ENCODE measurements at places on chromosomes 4 and X.

DNA sequence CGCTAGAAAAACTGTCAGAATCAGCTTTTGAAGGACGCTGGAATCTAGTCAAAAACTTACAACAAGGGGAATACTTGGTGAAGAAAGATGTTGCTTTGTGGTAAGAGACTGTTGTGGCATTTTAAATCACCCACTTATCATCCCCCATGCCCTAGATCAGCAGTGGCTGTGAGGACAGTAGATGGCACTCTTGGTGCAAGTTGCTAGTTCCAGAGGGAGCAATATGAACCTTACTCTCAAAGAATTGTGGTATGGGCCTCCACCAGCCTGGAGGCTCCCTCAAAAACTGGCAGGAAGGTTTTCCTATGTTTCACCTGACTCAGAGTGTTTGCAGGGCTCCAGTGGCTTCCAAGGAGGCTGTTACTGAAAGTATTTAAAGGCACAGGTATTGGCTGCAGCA lies 37.7 kb upstream of the SLC16A2 start:
- no peak for DNase-seq

GRCh38 chr4:110309675-110310074 lies 111.3 kb upstream of the ELOVL6 start:
- DNase-seq, result no peak

DNA sequence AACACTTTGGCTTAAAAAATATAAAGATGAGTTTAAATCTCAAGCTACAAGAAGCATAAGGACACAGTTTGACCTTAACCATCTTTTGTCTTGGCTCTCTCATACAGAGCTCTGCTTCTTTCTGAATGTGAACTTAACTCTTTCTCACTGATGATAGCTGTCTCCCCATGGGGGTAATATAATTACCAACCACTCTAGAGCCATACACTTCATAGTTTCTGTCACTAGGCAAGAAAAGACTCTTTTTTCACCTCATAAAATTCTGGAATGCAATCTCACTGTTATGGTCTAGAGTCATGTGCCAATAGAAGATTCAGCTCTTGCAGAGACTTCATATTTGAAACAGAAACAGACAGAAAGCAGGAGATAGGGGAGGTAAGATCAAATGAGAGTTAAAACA lies 481.7 kb upstream of the AGA start:
- no peak for DNase-seq

- DNase-seq, result no peak
These were observed 853.2 kb upstream of the INTU start for GRCh38 chr4:126779436-126780166.

- DNase-seq, result no peak
These were observed 237.0 kb downstream of the MGST2 start for GRCh38 chr4:139902321-139903320.

DNA sequence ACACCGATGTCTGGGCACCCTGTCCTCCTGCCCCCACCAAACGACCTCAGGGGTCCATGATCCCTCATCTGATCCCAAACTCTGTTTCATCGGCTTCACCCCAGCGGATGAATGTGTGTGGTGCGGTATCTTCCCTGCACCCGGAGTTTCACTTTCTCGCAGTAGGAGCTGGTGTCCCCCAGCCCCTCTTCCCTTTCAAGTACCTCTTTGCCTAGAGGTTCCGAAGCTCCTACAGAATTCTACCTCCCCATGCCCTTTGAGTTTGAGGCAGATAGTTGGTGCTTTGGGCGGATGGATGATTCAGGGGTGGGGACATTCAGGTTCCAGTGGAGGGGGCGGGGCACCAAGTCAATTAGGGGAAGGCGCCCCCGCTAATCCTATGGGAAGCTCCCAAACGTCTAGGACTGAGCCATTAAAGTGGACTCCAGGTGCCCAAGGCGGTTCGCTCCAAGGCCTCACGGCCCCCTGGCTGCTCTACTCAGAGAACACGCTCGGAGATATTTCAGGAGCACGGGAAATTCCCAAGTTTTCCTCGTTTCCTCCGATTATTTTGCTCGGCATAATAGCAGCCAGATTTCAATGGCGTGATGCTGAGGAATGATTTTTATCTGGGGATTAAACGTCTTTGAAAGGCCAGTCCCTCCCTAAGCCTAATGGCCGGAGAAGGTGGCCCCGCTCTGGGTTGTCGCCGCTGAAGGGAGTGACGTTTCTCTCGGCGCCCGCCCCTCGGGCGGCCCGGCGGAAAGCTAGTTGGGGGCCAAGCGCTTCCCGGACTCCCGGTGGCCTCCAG lies 1.3 kb downstream of the MSX1 start:
- DNase-seq, result no peak

DNA sequence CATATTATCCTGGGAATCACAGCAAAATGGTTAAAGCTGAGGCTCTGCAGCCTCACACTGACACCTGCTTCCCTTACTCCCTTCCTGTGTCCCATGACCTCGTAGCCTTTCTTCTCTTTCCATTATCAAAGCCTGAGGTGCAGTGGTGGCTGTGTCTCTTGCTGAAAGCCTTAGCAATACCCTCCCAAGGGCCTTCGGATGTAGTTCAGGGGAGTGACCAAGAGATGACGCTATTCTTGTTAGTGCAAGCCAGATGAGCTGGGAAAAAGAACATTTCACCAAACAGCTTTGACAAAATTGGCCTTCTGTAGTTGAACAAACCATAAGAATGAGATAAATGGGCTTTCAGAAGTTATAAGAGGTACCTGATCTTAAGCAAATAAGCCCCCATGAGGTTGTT lies 31.6 kb downstream of the SMIM10L2A start:
- no peak for DNase-seq

GRCh38 chr4:105840426-105841174 lies 54.7 kb upstream of the NPNT start:
- no peak for DNase-seq

DNA sequence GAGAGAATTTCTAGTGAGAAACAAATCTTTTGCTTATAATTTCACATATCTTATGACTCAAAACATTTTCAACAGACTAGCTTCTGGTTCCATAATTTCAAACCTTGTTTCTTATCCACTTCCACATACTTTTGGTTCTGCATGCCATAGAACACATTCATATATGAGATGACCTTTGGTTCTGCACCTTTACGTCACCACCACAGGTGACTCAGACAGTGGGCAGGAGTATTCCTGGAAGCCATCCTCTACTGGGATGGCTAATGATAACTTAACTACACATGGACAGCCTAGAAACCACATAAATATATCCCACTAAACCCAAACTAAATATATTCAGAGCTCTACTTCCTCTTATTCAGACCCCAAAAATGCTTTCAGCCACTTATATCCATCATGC lies 133.3 kb downstream of the DCK start:
- DNase-seq, result no peak

- no peak for DNase-seq
These were observed 40.3 kb downstream of the ATP8A1 start for GRCh38 chr4:42616572-42616971.

DNA sequence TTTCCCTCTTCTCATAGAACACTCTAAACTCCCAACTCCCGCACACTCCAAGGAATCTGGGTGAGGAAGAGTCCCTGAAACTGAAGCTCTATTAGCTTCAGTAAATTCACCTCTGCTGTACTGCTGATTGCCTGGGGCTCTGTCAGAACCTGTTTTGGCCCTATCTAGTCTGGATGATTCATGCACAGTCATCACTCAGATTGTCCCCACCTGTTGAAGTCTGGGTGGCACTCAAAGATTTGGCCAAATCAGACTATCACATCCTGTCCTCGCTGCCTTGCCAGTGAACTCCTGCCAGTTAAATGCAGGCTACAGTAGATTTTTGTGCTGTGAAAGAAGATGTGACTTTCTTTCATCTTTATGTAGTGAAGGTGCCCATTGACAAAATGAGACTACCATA lies 63.5 kb upstream of the EMCN start:
- DNase-seq, result no peak
